ENCODE measurements at places on chromosomes 5 and 9.

- no peaks in the 10 kb centered on the region for H3K27me3 ChIP-seq
- no peak for DNase-seq
- no peak overlapping the region for H3K27ac ChIP-seq
- H3K36me3 ChIP-seq, result no peaks in the 10 kb centered on the region
Observed at GRCh38 chr9:99433095-99433494, 211.0 kb downstream of the SEC61B start.

DNA sequence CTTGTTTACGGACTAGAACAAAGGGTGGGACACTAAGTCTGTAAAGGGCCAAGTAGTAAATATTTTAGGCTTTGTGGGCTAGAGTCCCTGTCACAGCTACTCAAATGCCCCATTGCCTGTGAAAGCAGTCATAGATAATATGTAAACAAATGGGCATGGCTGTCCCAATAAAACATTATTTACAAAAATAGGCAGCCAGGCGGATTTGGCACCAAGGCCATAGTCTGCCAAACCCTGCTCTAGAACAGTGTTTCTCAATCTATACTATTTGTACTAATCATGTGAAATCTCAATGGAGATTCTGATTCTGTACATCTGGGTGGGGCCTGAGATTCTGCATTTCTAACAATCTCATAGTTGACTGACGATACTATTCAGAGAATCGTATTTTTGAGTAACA lies 92.0 kb downstream of the RFX3 start:
- no peaks in the 10 kb centered on the region for H3K27me3 ChIP-seq
- no peak overlapping the region for H3K27ac ChIP-seq
- H3K36me3 ChIP-seq, result no peaks in the 10 kb centered on the region
- no peak for DNase-seq
- no peaks in the 10 kb centered on the region for H3K4me1 ChIP-seq

DNA sequence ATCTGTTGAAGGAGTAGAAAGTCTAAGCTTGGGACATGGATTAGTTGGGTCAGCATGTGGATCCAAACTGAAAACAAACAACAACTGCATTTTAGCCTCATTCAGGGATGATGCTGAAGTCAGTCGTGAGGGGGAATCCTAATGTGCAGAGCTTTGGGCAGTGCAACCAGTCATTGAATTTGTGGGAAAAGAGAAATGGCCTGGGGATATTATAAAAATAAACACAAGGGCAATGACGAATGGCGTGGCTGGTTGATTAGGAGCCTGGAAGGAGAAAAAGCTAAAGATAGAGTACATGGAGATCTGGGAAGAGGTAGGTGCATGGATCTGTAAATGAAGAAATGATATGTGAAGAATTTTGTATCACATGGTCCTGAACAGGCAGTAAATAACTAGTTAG lies 477.6 kb downstream of the TLE1 start:
- no peak overlapping the region for H3K27ac ChIP-seq
- H3K4me3 ChIP-seq, result no peak overlapping the region
- no peaks in the 10 kb centered on the region for H3K27me3 ChIP-seq

- H3K27ac ChIP-seq, result no peak overlapping the region
- no peak for DNase-seq
- no peaks in the 10 kb centered on the region for H3K27me3 ChIP-seq
- no peak overlapping the region for H3K4me3 ChIP-seq
- H3K4me1 ChIP-seq, result no peaks in the 10 kb centered on the region
- H3K36me3 ChIP-seq, result no peaks in the 10 kb centered on the region
Observed at GRCh38 chr5:7190712-7191250, 205.2 kb upstream of the ADCY2 start.

- H3K27me3 ChIP-seq, result no peaks in the 10 kb centered on the region
- H3K27ac ChIP-seq, result no peak overlapping the region
- no peaks in the 10 kb centered on the region for H3K4me1 ChIP-seq
- no peak for DNase-seq
- H3K36me3 ChIP-seq, result no peaks in the 10 kb centered on the region
- no peak overlapping the region for H3K4me3 ChIP-seq
Observed at GRCh38 chr5:64462391-64462790, 43.4 kb upstream of the RGS7BP start.

DNA sequence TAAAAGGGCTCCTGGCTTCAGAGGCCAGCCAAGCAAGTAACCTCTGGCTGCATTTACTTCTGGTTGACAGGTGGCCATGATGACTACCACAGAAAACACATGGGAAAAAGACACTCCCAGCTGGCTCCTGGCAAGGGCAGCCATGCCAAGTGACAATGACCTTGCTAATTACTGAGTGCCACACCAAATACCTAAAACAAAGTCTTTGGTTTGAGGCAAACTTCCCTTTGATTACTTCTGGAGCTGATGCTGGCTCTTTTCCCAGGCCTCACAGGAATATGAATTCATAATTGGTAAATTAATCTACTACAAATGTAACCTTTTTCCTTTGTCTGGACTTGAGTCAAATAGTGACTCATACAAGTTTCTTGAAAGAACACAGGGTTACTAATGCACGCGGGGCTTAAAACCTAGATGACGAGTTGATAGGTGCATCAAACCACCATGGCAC lies 61.0 kb downstream of the LPAR1 start:
- no peak for DNase-seq
- H3K27ac ChIP-seq, result no peak overlapping the region
- no peaks in the 10 kb centered on the region for H3K36me3 ChIP-seq
- H3K4me3 ChIP-seq, result no peak overlapping the region
- H3K4me1 ChIP-seq, result no peaks in the 10 kb centered on the region

- DNase-seq, result no peak
- no peak overlapping the region for H3K4me3 ChIP-seq
- no peaks in the 10 kb centered on the region for H3K36me3 ChIP-seq
- H3K27ac ChIP-seq, result no peak overlapping the region
- no peaks in the 10 kb centered on the region for H3K4me1 ChIP-seq
Observed at GRCh38 chr9:120310035-120310434, 269.9 kb downstream of the CDK5RAP2 start.

- no peak overlapping the region for H3K4me3 ChIP-seq
- H3K36me3 ChIP-seq, result no peaks in the 10 kb centered on the region
- H3K4me1 ChIP-seq, result no peaks in the 10 kb centered on the region
Observed at GRCh38 chr5:24225051-24225450, 419.7 kb downstream of the CDH10 start.

DNA sequence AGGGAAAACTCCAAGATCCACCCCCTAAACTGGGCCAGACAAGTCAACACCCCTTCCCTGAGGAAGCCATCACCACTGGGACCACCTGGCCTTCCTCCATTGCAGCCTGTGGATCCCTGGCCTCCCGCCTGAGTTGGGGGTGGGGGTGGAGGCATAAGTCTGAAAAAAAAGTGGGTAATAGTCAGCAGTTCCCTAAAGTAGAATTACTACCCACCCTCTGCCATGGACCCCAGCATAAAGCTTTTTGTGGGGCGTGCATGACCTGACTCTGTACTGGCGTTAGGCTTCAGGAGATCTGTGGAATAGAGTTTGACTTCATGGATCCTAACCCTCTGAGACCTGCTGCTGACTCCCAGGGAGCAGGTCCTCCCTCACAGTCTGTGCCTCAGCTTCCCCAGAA lies 2.0 kb upstream of the CXXC5 start:
- peaks cover 9% of the 10 kb centered on the region for H3K36me3 ChIP-seq
- H3K4me1 ChIP-seq, result peaks cover 51% of the 10 kb centered on the region
- no peak for DNase-seq
- no peak overlapping the region for H3K4me3 ChIP-seq

DNA sequence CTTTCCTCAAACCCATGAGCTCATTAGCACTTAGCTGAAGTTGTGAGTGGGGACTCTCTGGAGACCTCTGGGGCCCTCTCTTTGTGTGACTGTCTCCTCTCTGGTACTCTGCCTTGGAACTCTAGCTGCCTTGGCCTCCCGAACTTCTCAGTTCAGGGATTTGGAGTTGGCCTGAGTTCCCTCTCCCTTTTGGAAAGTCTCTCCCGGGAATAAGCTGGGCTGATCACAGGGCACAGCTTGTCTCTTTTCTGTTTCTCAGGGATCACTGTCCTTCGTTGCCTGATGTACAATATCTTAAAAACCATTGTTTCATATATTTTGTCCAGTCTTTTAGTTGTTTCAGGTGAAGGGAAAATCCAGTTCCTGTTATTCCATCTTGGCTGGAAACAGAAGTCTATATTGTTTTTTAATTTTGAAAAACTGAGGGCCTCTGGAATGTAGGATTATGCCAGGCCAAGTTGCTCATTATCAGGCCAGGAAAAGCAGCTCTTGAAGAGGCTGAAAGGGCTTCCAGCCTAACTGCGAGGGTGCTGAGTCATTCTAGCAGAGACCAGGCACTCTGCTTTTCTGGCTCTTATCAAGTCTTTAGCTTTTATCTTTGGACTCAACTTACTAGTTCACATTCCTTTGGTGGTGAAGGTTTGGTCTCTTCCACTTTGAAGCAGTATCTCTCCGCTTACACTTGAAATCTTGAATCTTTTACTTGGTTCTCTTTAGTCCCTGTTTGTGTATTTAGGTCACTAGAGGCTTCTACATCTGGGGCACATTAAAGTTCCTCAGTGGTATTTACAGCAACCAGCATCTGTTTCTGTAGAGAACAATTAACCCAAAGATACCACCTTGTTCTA lies 8.4 kb upstream of the RGS3 start:
- H3K4me1 ChIP-seq, result no peaks in the 10 kb centered on the region
- H3K36me3 ChIP-seq, result no peaks in the 10 kb centered on the region
- peak overlapping the region; percentile 70 for H3K27ac ChIP-seq
- no peaks in the 10 kb centered on the region for H3K27me3 ChIP-seq
- DNase-seq, result no peak
- no peak overlapping the region for H3K4me3 ChIP-seq

GRCh38 chr5:96952974-96953730 lies 17.3 kb downstream of the LNPEP start:
- H3K36me3 ChIP-seq, result no peaks in the 10 kb centered on the region
- no peak for DNase-seq
- no peak overlapping the region for H3K4me3 ChIP-seq
- no peaks in the 10 kb centered on the region for H3K4me1 ChIP-seq
- H3K27ac ChIP-seq, result no peak overlapping the region

- no peaks in the 10 kb centered on the region for H3K27me3 ChIP-seq
- no peak overlapping the region for H3K4me3 ChIP-seq
- H3K36me3 ChIP-seq, result peaks cover 2% of the 10 kb centered on the region
- no peak overlapping the region for H3K27ac ChIP-seq
- peak; percentile 42 for DNase-seq
Observed at GRCh38 chr9:27033815-27034403, 28.4 kb upstream of the LRRC19 start.

DNA sequence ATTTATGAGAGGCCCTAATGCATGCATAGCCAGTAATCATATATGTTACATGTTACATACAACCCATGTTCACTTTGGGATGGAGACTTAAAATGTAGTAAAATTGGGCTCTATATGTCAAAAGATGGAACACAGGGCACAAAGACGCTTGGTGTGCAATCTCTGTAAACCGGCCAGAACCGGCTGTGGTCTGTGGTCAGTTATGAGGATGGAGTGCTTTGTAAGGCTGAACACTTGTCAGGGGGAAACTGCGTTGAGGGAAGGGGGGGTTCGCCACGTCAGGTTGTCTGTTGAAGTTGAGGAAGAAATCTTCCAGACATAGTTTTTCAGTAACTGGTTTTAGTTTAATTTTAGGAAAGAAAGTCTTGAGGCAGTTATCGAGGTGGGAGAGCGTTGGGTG lies 2.7 kb upstream of the CKMT2 start:
- H3K36me3 ChIP-seq, result peaks cover 2% of the 10 kb centered on the region
- no peaks in the 10 kb centered on the region for H3K27me3 ChIP-seq
- no peak overlapping the region for H3K4me3 ChIP-seq
- peaks cover 22% of the 10 kb centered on the region for H3K4me1 ChIP-seq
- no peak overlapping the region for H3K27ac ChIP-seq

DNA sequence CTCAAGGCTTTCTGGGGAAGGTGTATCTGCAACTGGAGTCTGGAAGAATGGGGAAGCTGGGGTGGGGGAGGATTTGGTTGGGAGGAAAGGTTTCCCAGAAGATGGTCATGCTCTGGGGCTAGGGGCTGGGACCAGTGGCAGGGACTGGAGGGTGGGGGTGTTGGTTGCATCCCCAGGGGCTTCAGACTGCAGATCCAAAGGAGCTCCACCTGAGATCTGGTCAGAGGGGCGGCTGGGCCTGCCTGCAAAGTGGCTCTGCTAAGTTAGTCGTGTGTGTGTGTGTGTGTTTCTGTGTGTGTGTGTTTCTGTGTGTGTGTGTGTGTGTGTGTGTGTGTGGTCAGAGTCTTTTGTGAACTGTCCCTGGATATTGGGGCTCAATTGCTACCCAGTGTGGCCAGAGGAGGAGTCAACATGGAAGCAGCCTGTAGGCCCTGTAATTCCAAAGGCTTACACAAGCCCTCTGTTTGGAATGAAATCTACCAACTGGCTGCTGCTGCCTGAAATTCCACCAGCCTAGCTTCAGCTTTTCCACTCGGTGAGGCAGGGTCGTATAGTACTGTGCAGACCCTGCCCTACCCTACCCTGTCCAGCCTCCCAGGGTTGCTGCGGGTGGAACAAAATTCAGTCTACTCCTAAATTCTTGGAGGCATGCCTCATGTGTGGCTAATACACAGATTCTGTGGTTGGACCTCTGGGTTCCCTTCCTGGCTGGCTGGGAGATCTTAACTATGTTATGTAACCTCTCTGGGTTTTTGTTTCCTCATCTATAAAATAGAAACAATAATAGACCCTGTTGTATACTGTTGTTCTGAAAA lies 12.5 kb upstream of the SYNPO start:
- no peak overlapping the region for H3K27ac ChIP-seq
- DNase-seq, result no peak
- no peaks in the 10 kb centered on the region for H3K36me3 ChIP-seq
- H3K4me1 ChIP-seq, result peaks cover 51% of the 10 kb centered on the region

DNA sequence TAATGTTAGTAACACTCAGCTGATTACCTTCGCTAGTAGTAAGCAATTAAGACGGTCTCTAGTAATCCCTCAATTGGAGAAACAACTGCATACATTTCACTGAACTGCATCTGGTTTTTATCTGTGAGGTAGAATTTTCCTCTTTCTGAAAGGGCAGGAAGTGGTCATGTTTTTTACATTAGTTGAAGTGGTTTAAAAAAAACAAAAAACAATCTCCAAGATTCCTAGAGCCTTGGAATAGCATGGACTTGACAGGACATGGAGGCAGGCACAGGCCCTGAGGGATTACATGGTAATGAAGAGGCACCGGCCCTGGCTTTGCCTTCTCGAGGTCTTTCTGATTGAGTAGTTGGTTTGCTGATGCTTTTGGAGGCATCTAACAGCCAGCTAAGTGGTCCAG lies 25.8 kb downstream of the THBS4 start:
- H3K27ac ChIP-seq, result no peak overlapping the region
- no peak overlapping the region for H3K4me3 ChIP-seq
- no peaks in the 10 kb centered on the region for H3K27me3 ChIP-seq

DNA sequence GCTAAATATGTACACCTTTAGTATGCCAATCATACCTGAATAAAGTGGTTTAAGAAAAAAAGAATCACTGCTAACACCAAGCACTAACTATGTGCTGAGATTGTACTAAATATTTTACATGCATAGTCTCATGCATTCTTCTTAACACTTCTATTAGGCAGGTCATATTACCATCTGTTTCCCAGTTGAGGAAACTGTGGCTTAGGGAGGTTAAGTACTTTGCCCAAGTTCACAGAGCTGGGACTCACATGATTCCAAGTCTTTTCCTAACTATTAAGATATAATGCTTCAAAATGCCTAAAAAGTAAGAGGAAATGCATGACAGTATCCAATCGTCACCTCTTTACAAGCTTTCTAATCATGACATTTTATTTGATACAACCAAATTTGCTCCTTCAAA lies 69.2 kb upstream of the PLPP6 start:
- H3K36me3 ChIP-seq, result no peaks in the 10 kb centered on the region
- H3K4me3 ChIP-seq, result no peak overlapping the region
- no peaks in the 10 kb centered on the region for H3K27me3 ChIP-seq
- no peak for DNase-seq
- peaks cover 5% of the 10 kb centered on the region for H3K4me1 ChIP-seq

GRCh38 chr5:157888814-157889532 lies 30.0 kb upstream of the CLINT1 start:
- H3K36me3 ChIP-seq, result no peaks in the 10 kb centered on the region
- H3K27me3 ChIP-seq, result no peaks in the 10 kb centered on the region
- no peaks in the 10 kb centered on the region for H3K4me1 ChIP-seq
- H3K27ac ChIP-seq, result no peak overlapping the region
- no peak overlapping the region for H3K4me3 ChIP-seq
- DNase-seq, result no peak
